ENCODE measurements at places on chromosomes 16 and 17.

GRCh38 chr16:29126616-29127015, 141.8 kb downstream of the LAT start:
- no peak for DNase-seq

- DNase-seq: no peak
Measured at GRCh38 chr16:85639529-85640253, 26.6 kb downstream of the GSE1 start.

DNA sequence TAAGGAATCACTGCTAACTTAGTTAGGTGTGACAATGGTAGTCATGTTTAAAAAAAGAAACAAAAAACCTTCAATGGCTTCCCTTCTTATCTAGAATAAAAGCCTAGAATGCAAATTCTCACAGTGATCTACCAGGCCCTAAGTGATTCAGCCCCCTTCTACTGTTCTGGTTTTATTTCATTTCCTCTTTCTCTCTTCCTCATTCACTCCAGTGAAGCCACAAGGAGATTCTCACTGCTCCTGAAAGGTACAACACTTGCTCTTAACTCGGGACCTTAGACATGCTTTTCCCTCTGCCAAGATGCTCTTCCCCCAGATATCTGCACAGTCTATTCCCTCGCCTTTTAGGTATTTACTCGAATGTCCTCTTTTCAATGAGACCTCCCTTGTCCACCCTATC, 3.7 kb downstream of the PIGS start:
- DNase-seq: no peak

- no peak for DNase-seq
Measured at GRCh38 chr17:320809-321385, 31.7 kb downstream of the RPH3AL start.

GRCh38 chr16:10566613-10567012, 13.8 kb downstream of the EMP2 start:
- DNase-seq: no peak

- no peak for DNase-seq
Measured at GRCh38 chr16:23027386-23027785, 121.9 kb downstream of the USP31 start.

- no peak for DNase-seq
Measured at GRCh38 chr17:78046923-78047322, 81.6 kb downstream of the TMC6 start.

DNA sequence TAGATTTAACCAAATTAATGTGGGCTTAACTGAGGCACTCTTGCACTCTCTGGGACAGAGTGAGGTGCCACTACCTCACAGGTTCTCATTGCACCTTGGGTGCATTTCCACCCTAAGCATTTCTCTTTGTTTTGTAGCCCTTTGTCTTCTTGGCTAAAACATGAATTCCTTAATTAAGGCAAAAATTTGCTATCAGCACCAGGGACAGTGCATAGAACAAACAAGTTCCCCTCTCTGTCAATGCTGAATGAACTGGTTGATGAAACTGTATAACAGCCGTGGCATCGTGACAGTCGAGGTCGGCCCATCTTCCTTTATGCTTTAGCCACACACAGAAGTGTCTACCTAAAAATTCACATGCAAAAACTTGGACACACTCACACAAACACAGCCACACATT, 74.8 kb downstream of the HS3ST2 start:
- no peak for DNase-seq

Measured in activated T-cell treated with anti-CD3 and anti-CD28 coated beads for 48 hours (primary cell).